CD4-positive, alpha-beta T cell treated with Interleukin-2 at 100 ng/mL for 4 hours (primary cell): ENCODE measurements at places on chromosomes 12 and 14.

DNA sequence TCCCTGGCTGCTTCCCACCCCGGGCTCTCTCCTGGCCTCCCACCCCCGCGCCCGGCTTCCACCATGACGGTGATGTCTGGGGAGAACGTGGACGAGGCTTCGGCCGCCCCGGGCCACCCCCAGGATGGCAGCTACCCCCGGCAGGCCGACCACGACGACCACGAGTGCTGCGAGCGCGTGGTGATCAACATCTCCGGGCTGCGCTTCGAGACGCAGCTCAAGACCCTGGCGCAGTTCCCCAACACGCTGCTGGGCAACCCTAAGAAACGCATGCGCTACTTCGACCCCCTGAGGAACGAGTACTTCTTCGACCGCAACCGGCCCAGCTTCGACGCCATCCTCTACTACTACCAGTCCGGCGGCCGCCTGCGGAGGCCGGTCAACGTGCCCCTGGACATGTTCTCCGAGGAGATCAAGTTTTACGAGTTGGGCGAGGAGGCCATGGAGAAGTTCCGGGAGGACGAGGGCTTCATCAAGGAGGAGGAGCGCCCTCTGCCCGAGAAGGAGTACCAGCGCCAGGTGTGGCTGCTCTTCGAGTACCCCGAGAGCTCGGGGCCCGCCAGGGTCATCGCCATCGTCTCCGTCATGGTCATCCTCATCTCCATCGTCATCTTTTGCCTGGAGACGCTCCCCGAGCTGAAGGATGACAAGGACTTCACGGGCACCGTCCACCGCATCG, 1.8 kb downstream of the KCNA1 start:
- no peak for DNase-seq

DNA sequence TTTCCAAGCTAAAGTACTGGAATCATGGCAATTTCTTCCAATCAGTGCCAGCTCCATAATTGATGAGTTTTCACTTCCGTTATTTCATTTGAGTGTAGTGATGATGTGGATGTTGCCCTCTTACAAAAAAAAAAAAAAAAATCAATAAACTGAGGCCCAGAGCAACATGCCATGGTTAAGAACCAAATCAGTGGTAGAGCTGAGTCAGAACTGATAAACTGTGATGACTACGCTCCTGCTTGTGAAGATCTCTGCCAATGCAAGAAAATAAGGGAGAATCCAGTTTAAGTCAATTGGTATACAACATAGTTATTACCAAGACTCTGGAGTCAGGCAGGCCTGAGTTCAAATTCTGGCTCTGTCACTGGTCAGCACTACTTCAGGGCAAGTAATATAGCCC, 102.7 kb downstream of the GPR135 start:
- DNase-seq: no peak

- DNase-seq: no peak
These were observed 889.8 kb downstream of the TRHDE start for GRCh38 chr12:73161970-73162369.

DNA sequence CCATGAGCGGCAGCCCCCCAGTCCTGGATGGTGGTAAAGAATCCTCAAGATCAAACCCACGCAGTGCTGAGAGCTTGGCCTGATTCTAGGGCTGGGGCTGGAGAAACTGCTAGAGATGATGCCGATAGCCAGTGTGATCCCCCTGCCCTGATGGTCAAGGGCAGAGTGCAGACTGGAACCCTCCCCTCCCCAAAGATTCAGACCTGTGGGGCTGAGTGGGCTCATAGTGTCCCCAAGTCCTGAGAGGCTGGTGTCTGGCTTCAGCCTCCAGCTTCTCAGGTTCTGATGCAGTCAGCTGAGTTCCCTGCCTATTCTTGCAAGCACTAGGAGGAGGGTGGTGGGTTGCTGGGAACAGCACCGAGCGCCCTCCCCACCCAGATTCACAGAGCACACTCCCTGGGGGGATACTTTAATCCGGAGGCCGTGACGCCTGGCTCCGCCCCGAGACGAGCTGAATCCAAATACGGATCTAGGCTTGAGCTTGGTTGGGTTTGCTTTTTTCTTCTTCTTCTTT, 11.9 kb downstream of the RHOF start:
- DNase-seq: no peak

GRCh38 chr14:53409289-53409688, 256.2 kb upstream of the DDHD1 start:
- no peak for DNase-seq

DNA sequence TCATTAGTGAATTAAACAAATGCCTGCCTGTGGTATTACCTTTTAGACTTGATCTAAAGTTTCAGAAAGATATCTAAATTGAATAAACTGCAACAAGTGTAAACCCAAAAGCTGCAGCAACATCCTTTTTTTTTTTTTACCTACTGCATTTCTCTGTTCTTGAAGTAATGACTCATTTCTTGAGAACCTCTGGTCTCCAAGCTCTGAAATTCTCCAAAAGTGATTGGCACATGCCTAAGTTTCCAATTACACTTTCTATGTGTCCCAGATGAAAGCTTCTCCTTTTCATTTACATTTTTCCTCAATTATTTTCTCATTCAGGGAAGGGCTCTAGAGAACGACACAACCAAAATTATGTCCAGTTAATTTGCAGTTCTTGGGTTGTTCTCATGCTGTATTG, 435.2 kb upstream of the DCN start:
- DNase-seq: no peak

- DNase-seq: peak; percentile 44
These were observed 115.5 kb downstream of the SLC38A1 start for GRCh38 chr12:46153268-46153872.

DNA sequence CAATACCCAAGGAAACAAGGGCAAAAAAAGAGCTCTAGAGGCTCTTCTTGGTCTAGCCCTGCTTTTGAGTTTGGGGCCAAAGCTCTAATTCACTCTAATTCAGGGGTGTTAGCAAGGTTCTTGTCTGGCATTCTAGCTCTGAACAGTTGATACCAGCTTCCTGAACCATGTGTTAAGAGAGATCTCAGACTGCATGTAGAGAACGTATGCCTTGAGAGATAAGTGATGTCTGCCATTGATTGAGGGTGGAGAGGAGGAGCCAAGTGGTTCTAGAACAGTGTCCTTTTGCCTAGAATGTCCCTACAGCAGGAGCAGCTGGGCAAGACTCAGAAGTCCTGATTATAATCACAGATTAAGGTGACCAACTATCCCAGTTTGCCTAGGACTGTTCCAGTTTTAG, 18.2 kb upstream of the POC1B start:
- DNase-seq: no peak

- DNase-seq: no peak
These were observed 31.1 kb downstream of the APPL2 start for GRCh38 chr12:105204916-105205315.

GRCh38 chr12:66688846-66689439, 10.1 kb upstream of the GRIP1 start:
- DNase-seq: peak; percentile 26

GRCh38 chr12:32671930-32672780, 6.9 kb upstream of the DNM1L start:
- no peak for DNase-seq

DNA sequence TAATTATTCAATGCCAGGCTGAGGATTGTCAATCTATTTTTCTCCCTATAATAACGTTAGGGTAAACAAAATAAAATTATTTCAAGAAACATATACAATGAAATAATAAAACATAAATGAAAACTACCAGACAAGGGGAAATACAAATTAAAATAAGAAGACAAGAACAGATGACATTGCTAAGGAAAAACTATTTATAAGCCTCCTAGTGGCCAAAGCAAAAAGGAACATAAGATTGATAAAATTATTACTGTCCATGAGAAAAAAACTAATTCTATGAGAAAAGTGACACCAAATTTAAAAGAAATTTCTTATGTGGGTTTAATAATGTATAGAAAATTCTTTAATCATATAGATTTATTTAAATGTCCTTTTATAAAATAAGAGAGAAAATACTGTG, 294.7 kb downstream of the TTC6 start:
- DNase-seq: no peak

GRCh38 chr14:50344116-50344775, 32.1 kb downstream of the DMAC2L start:
- DNase-seq: peak; percentile 72

GRCh38 chr12:30357766-30358490, 337.7 kb downstream of the IPO8 start:
- DNase-seq: no peak

GRCh38 chr12:81949841-81950308, 190.7 kb upstream of the PPFIA2 start:
- DNase-seq: no peak

DNA sequence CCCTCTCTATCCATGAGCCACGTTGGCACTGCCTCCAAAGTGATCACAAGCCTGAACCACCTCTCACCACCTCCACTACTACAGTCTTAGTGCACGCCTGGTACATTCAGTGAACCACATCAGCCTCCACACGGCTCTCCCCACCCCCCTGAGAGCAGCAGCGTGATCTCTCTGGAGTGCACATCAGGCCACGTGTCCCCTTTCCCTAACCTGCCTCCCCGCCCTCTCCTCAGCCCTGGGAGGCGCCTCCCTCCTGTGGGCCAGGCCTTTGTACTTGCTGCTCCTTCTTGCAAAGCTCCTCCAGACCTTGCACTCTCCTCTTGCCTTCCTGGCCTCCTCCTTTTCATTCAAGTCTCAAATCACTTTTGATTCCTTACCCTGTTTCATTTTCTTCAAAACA, 49.8 kb downstream of the SLC6A12 start:
- no peak for DNase-seq

GRCh38 chr12:46089414-46090162, 99.2 kb upstream of the SCAF11 start:
- DNase-seq: no peak

DNA sequence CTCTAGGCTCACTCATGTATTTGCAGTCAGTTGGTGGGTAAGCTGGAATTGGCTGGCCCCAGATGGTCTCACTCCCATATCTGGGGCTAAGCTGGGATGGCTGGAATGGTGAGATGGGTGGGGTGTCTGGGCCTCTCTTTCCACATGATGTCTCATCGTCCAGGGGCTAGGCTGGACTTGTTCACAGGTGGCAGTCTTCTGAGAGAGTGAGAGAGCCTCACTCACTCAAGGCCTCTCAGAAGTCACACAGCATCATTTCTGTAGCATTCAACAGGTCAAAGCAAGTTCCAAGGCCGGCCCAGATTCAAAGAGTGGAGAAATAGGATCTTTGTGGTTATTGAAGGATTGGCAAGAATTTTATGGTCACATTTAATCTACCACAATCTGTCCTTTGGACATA, 102.7 kb downstream of the UNC79 start:
- DNase-seq: no peak

- DNase-seq: no peak
These were observed 17.6 kb upstream of the AKAP6 start for GRCh38 chr14:32311294-32312009.

- no peak for DNase-seq
These were observed 537 bp downstream of the NFE2 start for GRCh38 chr12:54300225-54300731.

DNA sequence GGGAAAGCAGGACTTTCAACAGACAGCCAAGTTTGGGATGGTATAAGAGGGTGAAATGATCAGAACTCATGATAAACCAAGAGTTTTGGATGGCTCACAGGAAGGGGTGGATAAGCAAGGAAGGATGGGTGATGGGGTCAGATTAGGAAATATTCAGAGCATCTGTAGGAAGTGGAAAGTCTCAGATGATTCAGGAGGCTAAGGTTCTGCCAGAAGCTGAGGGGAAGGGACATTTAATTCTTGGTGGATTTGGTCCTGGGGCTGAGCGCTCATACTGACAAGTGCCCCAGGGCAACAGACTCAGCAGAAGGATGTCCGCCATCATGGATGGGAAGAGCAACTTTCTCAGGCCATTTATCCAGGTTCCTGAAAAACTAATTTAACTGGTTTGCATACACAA, 28.4 kb upstream of the BDKRB2 start:
- no peak for DNase-seq

DNA sequence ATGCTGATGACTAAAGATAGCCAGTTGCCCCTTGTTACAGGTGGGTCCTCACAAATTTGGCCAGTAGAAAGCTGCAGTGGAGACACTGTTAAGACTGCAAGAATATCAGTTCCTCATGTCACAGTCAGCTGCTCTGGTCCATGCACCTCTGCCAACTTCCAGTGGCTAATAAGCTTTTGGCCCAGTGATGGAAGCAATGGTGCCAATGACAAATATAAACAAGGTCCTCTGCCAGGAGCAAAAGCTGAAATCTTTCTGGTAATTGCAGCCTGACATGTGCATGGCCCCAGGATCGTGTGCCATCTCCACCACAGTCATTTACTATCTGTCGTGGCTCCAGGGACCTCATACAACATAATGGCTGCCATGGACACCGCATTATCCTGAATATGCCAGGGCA, 85.4 kb upstream of the TMEM260 start:
- DNase-seq: no peak

GRCh38 chr12:54173066-54173726, 15.6 kb downstream of the SMUG1 start:
- DNase-seq: no peak

- no peak for DNase-seq
These were observed 224.3 kb downstream of the PELI2 start for GRCh38 chr14:56342494-56342942.

DNA sequence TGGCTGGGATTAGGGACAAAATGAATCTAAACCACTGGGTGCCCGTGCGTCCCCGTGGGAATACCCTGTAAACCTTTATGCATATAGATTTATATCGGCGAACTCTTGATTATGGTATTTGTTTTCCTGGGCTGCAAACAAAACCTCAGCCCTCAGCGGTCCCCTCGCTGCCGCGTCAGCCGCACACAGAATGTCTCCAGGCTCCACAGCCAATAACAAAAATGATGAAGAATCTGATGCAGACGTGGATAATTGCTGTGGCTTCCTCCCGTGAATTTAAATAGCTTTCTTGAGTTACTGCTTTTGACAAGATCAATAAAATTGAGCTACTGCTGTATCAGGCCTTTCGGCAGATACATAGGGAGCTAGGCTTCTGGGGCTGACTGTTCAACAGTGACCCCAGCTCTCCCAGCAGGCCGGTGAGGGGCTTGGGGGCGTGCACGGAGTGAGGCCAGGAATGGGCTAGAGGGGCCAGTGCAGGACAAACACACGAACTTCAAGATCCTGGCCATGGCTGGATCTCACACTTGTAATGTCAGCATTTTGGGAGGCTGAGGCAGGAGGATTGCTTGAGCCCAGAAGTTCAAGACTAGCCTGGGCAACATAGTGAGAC, 125.8 kb upstream of the NCOR2 start:
- no peak for DNase-seq

- DNase-seq: no peak
These were observed 280.0 kb downstream of the ALG10 start for GRCh38 chr12:34302131-34302885.
